Right kidney (tissue), 9 donors: ENCODE measurements at places on chromosomes 2 and 18.

DNA sequence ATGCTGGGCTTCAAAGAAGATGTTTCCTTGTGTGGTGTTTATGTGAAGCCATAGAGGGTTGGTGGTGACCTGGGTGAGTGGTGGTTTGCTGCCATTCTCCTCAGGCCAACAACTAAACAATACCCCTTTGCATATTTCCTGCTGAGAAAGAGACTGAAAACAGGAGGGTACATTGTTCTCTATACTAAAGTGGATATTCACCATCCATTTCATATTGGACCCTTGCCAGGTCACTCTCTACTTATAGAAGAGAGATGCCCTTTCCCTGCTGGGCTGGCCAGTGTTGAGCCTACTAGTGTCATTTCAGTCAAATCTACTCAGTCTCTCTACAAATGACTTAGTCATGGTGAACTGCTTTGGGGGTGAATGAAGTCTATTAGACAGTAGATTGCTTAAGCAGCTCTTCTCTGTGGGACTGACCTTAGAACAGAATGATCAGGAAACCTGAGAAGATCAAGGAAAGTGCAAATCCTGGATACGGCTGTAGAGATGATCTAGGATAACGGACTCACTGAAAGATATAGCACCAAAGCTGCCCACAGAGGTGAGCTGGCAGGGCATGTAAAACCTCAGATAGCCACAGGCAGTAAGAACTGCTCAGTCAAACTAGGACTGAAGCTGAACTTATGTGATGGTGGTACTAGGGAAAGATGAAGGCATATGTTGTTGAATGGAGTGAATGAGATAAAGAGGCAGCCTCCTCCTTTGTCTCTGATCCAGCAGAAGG, 154.9 kb downstream of the MYO3B start:
- no peak for DNase-seq

DNA sequence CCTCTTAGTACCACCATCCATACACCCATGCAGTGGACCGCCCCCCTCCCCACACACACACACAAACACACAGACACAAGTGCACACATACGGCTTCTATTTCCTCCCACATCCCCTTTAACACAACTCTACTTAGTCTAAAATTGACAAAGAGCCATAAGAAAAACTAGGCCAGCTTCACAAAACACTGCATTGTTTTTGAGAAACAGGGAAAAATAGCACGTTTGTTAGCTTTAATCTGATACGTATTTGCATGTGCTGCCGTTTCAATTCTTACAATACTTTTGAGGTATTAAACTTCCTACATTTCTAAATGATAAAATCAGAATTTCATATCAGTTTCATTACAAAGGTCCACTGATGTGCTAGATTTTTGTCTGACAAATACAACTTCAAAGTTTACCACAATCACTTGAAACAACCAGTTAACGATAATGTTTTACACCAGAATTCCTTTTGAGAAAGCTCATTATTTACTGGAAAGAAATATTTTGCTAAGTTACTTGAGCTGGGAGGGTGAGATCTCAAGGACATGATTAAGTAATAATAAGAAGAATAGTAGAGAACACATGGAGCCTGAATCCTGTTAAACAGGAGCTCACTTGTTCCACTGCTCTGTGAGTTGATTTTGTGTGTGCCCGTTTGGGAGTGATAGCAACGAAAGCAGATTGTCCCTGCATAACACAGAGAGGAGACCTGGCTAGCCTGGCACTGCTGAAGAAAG, 74.5 kb downstream of the MOGAT1 start:
- no peak for DNase-seq

GRCh38 chr2:28642796-28643195, 108.8 kb upstream of the PPP1CB start:
- DNase-seq: no peak

GRCh38 chr2:100755441-100755840, 64.5 kb upstream of the NPAS2 start:
- DNase-seq: no peak

GRCh38 chr2:112314856-112315255, 39.5 kb downstream of the ZC3H6 start:
- DNase-seq: no peak

DNA sequence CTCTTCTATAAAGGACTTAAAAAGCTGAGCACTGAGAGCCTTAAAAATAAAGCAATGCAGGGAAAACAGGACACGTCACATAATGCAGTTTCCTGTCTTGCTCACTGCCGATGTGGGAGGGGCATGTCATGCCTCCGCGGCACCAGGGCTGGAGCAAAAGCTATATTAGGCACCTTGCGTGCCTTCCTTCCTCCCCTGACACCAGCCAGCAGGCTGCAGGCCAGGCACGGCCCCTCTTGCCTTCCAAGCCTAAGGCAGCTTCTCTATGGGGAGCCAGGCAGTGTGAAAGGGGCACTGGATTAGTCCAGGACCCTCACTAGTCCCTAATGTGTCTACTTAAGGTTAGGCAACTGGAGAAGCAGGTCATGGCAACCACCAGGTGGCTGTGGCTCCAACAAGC, 26.3 kb downstream of the MRPL35 start:
- DNase-seq: no peak

DNA sequence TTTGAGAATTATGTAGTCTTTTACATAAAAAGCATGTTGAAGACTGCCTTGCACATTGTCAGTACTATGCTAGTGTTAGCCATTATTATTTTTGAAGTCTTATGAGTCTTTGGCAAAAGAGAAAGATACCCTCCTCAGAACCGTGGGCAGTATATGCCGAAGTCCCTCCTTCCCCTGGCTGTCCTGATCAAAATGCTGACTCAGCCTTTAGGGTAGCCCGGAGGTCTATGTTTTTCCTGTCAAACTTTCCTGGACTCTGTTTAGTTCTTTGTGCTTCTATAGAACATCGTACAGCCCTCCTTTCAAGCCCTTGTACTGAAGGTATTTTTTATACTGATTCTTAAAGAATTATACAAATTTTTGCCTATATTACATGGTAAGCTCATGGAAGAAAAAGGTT, 264.7 kb upstream of the ATP5MC3 start:
- DNase-seq: no peak

- no peak for DNase-seq
These were observed 376.5 kb downstream of the ALK start for GRCh38 chr2:29544917-29545316.

DNA sequence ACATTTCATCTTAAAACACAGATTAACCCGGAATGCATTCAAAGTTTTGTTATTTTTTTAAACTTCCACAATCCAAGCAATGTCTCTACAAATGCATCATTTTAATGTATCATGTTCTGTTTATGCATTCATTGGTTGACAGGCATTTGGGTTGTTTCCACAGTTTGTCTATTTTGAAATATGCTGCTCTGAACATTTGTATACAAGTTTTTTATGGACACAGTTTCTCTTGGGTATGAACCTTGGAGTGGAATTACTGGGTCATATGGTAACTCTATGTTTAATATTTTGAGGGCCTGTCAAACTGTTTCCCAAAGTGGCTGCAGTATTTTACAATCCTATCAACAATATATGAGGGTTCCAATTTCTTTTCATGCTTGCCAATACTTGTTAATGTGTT, 57.3 kb downstream of the GULP1 start:
- no peak for DNase-seq

GRCh38 chr2:168713325-168713724, 89.1 kb upstream of the NOSTRIN start:
- DNase-seq: no peak

- no peak for DNase-seq
These were observed 11.9 kb downstream of the CLK1 start for GRCh38 chr2:200852605-200853004.

DNA sequence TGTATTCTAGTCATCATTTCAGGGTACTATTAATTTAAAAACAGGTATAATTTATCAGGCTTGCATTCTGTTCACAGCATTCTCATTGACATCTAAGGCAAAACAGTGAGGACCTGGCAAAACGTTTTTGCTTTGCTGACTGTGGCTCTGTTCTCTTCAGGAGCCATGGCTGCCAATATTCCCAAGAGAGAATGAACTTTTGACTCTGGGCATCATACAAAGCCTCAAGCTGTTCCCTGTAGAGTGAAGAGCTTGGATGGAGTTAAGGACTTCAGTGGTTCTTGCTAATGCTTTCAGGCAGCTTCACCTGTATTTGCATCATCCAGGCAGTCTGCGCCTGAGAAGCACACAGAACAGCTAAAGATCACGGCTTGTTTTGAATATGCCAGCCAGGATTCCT, 65.9 kb upstream of the CAVIN2 start:
- DNase-seq: no peak

DNA sequence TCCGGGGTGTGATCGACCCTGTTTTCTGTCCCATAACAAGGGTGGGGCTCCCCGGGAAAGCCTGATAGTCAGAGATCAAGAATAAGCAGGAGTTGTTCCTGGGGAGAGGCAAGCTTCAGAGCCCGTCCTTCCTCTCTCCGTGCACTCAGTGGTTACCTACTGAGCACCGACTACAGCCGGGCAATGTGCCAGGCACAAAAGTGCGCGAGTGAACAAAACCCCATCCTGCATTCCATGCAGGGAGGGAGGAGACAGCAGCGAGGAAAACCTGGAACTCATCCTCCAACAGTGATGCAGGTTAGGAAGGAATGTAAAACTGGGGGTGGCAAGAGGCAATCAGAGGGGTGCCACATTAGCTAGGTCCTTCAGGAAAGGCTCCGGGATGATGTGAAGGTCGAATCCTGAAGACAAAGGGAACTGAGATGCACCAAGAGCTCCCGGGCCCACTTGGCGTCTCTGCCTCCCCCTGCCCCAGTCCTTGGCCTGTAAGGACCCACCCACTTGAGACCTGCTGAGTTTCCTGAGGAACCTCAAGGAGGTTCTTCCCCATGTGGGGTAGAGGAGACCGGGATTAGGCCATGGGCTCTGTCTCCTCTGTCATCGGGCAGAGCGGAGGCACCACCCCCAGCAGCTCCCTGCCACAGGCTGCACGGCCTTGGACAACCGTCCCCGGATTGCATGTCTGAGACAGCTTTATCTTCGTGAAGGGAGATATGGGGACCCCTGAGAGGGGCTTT, 198.2 kb downstream of the NDUFA10 start:
- no peak for DNase-seq

DNA sequence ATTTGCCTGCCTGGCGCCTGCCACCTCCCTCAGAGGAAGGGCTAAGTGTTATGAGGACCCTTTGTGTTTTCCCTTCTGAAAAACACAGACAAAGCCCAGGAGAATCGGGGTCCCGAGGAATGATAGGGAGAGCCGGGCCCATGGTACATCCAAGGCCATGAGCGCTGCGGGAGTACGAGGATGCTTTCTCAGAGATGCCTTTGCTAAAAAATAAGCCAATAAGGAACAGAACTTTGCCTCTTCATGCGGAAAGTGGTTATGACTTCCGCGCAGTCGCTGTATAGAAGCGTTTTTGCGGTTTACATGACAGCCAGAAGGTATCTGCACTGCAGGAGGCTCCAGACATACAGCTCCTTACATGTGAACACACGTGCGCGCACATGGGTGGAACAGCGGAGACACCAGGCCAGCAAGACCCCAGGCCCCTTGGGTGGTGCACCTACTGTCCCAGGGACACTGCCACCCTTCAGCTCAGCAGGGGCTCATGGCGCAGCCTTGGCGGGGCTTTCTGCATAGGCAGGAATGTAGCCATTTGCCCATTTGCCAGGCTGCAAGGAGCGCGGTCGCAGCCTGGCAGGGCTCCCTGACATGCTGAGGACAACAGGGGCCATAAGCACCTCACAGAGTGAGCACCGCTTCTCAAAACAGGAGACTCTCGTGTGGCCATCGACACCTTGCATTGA, 252.4 kb upstream of the SALL3 start:
- no peak for DNase-seq

DNA sequence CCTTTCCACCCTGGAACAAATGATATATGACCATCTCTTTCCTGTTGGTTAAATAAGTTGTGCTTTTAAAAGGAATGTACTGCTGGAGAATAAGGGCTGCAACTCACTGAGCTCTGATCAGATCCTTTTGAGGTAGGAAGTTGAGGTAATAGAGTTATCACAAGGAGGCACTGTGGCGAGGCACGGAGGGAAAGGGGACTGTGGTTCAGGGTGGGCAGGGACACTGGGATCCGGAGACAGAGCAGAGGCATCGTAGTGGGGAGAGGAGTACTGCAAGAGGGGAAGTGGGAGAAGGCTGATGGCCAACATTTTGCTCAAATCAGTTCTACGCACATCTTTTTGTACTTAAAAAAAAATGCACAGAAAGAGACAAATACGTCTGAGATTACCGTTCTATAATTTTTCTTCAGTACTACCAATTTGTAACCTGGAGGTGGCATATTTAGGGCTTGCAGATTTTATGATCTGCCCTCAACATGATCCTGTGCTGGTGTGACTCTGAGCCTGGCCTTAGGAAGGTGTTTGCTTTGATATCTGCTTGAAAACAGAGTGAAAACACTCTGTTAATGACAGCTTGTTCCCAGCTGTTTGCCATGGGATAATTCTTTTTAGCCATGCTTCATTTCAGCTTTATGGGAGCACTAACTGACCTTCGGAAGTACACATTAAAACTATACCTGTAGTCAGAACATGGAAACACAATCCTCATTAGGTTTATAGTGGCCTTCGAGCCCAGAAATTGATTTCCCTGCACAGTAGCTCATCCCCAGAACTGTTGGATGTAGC, 168.1 kb downstream of the KCNE4 start:
- no peak for DNase-seq

DNA sequence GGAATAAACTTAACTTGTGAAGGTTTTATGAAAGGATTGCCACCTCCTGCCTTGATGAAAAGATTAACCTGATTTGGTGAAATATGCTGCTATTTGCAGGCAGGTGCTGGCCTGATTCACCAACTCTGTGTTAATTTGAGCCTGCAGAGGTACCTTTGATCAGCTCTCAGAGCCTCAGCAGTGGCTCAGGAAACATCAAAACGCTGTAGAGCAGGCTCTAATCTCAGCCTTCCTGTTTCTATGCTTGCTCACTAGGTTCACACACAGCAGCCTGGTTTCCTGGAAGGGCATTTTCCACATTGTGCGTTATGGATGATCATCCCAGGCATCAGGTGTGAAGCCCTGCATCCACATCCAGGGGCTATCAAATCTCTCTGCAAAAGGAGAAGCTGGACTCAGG, 16.9 kb downstream of the TGIF1 start:
- DNase-seq: no peak

DNA sequence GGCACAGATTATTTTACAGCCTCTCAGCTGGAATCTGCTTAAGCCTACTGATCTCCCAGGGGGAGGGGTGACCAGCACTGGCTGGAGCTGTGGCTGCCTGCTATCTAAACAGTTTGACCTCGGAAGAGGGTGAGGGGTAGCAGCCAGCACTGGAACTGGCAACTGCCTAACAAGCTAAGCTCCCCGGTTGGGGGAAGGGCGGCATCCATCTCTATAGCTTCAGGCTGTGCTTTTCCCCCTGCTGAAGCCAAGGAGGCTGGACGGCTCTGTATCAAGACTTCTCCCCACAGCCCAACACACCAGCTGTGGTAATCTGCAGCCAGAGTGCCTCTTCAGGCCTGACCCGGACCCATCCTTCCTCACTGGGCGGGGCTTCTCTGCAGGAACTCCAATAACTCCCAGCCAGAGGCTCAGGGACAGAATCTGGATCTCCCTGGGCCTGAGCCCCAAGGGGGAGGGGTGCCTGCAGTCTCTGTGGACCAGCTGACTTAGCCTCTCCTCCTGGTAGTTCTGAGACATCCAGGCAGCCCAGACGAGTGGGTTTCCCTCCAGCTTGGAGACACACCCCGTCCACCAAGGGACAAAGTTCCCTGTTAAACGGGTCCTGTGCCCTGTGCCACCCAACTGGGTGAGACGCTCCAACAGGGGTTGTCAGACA, 560.2 kb downstream of the LRP1B start:
- DNase-seq: no peak

GRCh38 chr2:866887-867286, 83.8 kb upstream of the SNTG2 start:
- no peak for DNase-seq
